RKO (cell line): ENCODE measurements at places on chromosomes 12 and 14.

GRCh38 chr14:64752909-64753308 lies 48.7 kb downstream of the PLEKHG3 start:
- no peak for DNase-seq

DNA sequence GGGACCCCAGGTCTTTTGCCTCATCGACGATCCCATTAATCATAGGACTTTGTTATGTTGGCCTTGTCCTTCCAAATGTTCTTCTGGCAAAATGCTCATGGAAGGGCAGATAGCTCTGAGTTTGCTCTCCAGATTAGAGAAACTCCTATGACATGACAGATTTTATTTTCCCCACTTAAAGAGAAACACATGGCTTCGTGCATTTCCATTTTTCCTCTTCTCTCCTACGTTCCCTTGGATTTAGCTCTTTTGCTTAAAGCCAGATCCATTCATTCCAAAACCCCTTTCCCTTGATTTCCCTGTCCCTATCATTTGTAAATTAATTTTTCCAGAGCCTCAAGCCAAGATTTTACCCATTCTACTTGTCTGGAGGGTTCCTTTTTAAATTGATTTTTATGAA lies 2.9 kb downstream of the PRIMA1 start:
- DNase-seq = no peak

DNA sequence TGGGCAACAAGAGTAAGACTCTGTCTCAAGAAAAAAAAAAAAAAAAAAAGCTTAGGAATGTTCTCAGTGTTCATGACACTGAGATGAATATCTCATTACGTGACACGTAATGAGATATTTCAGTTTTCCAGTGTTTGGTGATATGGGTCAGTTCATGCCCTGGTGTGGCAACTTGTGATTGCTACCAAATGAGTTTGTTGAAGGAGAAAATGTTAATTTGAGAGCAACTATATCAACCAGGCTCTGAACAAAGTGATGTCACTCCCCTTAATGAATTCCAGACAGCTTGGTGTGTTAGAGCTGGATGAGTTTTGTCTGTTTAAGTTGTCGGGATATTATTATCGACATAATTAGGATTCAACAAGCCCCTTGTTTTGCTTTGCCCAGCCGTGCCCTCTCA lies 211.7 kb downstream of the DPF3 start:
- DNase-seq = no peak

GRCh38 chr12:8482571-8483061 lies 26.9 kb downstream of the CLEC6A start:
- no peak for DNase-seq

DNA sequence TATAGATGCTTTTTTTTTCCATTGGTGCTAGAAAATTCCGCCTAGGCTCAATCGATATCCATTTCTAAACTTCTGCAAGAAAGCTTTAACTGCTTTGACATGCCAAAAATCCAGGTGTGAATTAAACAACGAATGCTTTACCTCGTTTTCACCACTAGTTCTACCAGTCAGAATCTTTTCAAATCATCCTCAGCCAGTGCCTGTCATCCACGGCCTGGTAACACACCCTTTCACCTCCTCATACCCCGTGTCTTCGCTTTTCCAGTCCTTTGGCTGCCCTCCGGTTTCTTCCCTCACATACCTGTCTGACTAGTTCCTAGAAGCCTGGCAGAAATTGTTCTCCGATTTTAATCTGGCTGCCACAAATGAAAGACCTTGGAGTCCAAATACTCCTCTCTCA lies 1.4 kb upstream of the PHC1 start:
- peak; percentile 37 for DNase-seq

GRCh38 chr12:26157001-26157400 lies 32.2 kb upstream of the BHLHE41 start:
- DNase-seq = no peak

- DNase-seq = no peak
Observed at GRCh38 chr12:54424224-54424623, 5.2 kb upstream of the ITGA5 start.

DNA sequence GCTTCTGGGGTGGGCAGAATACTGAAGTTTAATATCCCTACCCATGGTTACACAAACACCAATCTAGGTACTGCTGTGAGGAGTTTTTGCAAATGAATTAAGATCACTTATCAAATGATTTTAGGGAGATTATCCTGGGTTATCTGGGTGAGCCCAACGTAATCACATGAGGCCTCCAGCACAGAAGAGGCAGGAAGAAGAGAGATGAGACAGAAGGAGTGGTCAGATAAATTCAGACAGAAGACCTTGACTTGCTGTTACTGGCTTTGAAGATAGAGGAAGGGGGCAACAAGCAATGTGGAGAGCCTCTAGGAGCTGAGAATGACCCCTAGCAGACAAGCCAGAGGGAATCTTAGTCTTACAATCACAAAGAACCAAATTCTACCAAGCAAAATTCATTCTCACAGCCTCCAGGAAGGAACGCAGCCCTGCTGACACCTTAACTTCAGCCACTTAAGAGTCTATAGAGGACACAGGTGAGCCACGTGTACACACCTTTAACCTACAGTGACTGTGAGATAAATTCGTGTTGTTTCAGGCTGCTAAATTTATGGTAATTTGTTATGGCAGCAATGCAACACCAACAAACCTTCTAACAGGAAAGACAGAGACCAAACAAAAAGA lies 49.4 kb downstream of the FERMT2 start:
- DNase-seq = no peak

- DNase-seq = no peak
Observed at GRCh38 chr14:63761351-63762117, 33.7 kb upstream of the SGPP1 start.

DNA sequence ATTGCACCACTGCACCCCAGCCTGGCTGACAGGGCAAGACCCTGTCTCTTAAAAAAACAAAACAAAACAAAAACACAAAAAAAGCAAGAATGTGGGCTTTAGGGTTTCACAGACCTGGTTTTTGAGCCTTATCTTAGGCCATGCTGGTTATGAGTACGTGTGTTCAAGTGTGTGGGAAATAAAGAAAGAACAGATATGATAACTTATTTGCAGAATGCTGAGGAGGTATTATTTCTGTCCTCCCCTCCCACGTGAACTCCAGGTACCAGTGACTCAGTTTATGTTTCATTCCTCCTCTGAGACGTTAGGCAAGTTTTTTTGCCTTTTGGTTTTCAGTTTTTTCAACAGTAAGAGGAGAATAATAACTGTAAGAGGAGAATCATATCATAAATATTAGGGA lies 49.3 kb downstream of the PCNX1 start:
- no peak for DNase-seq

GRCh38 chr12:14408208-14408607 lies 42.7 kb downstream of the ATF7IP start:
- DNase-seq = peak; percentile 64

GRCh38 chr14:21486640-21487087 lies 9.7 kb downstream of the TOX4 start:
- no peak for DNase-seq

DNA sequence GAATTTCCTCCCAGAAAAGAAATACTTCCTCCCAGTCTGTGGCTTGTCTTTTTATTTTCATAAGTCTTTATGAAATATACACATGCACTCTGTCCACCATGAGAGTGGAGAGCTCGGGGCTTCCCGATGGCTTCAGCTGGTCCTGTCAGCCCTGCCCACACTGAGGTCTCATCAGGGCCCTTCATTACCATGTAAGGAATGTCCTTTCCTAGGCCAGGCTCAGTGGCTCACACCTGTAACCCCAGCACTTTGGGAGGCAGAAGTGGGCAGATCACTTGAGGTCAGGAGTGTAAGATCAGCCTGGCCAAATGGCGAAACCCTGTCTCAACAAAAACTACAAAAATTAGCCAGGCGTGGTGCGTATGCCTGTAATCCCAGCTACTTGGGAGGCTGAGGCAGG lies 77.0 kb downstream of the CPSF2 start:
- no peak for DNase-seq

GRCh38 chr12:28699029-28699428 lies 450.0 kb upstream of the FAR2 start:
- DNase-seq = no peak

DNA sequence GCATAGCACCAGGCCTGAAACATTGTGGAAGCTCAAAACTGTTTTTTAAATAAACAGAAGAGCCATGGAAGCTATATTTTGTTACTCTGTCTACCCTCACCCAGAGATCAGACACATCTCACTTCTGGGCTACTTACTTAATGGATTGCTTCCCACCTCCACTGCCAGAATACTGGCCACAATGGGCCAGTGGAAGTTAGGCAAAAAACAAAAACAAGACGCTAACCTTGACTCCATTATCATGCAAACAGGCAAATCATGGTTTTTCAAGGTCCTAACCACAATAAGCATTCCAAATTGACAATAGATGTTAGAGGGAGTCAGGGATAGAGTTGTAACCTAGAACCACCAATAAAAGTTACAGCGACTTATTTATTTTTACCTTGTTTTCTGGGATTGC lies 52.7 kb upstream of the PTCSC3 start:
- DNase-seq = no peak

- peak; percentile 66 for DNase-seq
Observed at GRCh38 chr14:69101331-69101826, 51.5 kb downstream of the DCAF5 start.

DNA sequence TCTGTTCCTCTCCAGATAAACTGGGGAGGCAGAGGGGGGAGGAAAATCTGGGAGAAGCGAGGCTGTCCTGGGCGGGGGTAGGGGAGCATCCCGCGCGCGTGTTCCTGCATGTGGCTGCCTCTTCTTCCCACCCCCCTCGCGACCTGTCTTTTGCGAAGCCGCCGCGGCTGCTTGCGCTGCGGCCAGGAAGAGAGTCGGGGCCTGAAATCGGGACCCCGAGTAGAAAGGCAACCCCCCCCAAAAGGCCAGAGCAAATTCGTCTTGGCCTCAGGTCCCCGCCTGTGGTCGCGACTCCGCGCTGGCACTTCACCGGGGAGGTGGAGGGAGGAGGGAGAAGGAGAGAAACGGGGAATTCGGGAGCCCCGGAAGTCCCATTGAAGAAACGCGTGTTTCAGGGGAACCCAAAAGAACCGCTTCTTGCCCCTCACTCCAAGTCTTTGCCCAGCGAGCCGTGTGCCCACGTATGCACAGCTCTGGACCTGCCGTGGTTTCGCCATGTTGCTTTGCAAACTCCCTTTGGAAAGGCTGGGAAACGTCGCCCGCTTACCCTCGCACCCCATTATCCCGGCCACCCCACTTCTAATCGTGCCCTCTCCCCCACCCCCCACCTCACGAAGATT lies 944 bp downstream of the CCND2 start:
- peak; percentile 47 for DNase-seq

- no peak for DNase-seq
Observed at GRCh38 chr12:7099290-7099996, 7.2 kb upstream of the C1R start.

DNA sequence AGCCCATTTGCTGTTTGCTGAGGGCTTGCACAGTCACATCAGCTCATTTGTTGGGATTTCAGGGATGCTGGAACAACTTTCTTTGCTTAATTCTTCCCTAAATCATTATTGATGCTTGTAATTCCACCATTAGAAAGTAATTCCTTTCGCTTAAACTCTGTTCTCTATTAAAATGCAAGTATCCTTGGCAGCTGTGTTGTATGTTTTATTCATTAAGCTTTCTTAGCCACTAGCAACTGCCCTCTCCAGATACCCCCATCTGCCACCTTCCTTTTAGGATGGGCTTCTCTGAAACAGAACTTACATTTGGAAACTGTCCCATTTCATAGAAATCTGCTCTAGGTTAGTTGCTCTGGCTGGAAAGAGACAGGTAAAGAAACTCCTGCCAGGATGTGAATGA lies 43.7 kb downstream of the ADCK1 start:
- DNase-seq = no peak

GRCh38 chr12:33795536-33795935 lies 226.8 kb upstream of the ALG10 start:
- no peak for DNase-seq

DNA sequence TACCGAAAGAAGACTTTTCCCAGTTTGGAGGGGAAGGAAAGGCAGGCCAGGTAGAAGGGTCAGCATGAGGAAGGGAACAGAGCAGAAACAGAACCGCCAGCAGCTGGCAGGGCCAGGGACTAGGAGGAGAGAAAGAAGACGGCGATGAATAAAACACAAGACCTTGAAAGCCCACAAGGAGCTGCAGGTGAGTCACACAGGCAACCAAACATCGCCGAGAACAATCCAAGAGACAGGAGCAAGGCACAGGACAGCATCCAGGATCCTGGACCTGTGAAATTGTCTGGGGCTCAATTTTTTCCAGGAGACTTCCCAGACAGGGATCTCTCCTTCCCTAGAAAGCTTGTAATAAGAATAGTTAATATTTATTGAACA lies 47.3 kb downstream of the NUAK1 start:
- DNase-seq = no peak

- DNase-seq = no peak
Observed at GRCh38 chr12:32897687-32898573, 1.4 kb upstream of the PKP2 start.

DNA sequence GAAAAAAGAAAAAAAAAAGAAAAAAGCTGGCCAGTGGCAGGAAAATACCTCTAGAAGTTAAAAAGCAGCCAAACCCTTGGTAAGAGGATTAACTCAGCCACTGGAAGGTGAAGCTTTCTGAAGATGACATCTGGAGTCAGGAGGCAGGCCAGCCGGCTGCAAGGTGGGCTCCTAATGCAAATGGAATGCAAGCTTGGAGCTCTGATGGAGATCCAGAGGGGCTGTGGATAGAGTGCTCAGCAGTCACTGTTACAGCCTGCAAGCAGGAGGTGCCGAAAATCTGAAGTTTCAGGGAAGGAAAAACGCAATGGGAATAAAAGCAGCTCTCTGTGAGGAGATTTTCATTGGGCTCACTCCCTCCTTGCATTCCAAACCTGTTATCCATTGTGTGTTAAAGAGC lies 41.0 kb downstream of the GSC start:
- no peak for DNase-seq

GRCh38 chr14:90301668-90302090 lies 30.1 kb downstream of the NRDE2 start:
- peak; percentile 58 for DNase-seq

DNA sequence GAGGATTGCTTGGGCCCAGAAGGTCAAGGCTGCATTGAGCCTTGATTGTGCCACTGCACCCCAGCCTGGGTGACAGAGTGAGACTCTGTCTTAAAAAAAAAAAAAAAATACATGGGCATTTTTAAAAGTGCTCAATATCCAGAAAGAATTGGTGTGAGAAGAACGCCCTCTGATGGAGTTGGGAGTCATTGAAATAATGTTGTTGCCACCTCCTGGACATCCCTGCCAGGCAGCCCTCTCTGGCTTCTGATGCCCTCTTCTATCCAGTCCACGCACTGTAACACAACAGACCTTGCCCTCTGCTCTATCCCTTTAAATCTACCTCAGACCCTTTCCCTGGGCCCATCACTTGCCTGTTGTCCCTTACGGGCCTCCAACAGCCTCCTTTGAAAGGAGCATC lies 4.9 kb downstream of the PTGDR start:
- DNase-seq = peak; percentile 32

GRCh38 chr14:57169901-57170300 lies 98.8 kb downstream of the EXOC5 start:
- DNase-seq = no peak

GRCh38 chr12:89072294-89073026 lies 279.8 kb downstream of the DUSP6 start:
- DNase-seq = no peak
